ENCODE measurements at places on chromosomes 7 and 10. TPM values are rescaled to one million over a fixed set of nuclear protein-coding genes. Genes with fewer than 3 reads are reported as not detected.

DNA sequence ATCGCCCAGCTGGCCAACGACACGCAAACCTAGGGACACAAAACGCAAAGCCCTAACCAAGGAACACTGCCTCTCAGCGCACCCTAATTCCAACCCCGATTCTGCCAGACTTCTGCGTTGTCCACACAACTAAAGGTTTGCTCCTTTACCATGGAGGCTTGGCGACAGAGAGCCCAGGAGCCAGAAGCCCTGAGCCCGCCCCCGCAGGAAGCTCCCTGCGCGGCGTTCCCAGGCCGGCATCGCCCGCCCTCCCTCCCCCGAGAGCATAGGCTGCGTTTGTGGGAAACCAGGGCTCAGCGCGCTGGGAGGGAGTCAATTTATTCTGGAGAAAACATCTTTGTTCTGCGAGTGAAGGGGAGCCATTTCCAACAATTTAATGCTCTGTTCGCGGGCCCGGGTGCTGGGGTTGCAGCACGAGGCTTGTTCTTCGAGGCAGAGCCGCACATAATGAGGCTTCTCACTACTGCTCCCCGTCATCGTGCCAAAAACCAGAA is 103.9 kb downstream of the GRID1 start:
- no peak for DNase-seq

DNA sequence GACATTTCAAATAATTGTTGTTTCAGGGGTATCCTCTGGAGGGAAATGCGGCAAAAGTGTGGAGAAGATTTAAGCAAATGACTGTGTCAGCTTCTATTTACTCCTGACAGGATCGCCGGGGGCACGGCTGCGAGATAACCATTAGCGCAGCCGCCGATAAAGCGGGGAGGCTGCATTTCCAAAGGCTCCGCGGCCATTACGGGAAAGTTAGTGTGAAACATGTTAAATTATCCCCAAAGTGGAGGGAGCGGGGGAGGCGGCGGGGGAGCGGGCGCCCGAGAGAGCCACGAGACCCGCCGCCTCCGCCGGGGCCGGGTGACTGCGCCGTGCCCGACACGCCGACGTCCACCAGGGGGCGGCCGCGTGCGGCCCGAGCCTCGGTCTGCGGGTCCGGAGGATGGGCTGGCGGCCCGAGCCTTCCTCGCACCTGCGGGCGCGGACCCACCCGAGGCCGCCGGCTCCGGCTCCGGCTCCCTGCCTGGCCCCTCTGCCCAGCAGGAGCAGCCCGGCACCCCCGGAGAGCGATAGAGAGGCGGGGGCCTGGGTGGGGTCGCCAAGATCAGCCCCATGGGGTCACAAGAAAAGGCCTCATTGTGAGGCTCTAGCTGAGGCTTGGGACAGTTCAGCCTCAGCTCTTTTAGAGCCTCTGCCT is 74.4 kb upstream of the PAX2 start:
- DNase-seq: no peak

GRCh38 chr7:20796500-20796899 is 9.8 kb upstream of the SP8 start:
- no peak for DNase-seq

GRCh38 chr7:100000239-100000638 is 15.2 kb upstream of the ZKSCAN1 start:
- no peak for DNase-seq

- DNase-seq: no peak
These were observed 1.2 kb upstream of the LRMDA start for GRCh38 chr10:75430000-75430763.

DNA sequence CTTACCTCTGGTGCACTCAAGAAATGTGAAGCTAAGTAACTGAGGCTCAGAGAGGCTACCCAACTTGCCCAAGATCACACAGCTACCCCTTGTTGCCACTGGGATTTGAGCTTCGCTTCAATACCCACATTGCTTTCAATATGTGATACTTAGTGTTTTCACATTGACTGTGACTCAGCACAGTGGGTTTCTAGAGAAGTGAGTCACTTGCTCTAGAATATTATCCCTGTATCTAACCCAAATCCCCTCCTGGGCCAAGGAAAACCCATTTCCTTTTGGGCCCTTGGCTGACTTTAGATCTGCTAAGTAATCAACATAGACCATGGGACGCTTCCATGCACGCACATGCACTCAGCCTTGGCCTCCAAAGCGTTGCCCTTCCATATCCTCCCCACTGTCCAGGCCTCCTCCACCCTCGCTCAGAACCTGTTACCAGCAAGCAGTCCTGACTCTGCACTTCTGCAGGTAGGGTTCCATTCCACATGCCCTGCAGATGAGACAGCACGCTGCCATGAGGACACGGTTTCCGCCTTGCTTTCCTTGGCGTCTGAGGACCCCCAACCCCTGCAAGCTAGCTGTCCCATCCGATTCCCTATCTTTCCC is 87.7 kb upstream of the CHST15 start:
- DNase-seq: no peak

DNA sequence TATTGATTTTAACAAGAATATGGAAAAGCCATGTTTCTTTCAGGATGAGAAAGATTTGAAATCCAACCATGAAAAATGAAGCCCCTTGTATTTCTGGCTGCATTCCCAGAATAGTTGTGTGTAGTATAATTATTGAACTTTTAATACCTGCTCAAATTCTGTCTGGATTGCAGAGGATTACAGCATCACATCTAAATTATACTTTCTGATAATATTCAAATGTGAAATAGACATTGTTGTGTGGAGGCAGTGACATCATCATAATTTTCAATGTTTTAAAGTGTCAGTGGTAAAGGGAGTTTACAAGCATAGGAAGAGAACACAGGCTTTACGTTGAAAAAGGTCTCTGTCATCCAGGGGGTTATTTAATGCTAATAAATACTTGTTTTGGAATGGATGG is 93.4 kb downstream of the POLL start:
- no peak for DNase-seq

DNA sequence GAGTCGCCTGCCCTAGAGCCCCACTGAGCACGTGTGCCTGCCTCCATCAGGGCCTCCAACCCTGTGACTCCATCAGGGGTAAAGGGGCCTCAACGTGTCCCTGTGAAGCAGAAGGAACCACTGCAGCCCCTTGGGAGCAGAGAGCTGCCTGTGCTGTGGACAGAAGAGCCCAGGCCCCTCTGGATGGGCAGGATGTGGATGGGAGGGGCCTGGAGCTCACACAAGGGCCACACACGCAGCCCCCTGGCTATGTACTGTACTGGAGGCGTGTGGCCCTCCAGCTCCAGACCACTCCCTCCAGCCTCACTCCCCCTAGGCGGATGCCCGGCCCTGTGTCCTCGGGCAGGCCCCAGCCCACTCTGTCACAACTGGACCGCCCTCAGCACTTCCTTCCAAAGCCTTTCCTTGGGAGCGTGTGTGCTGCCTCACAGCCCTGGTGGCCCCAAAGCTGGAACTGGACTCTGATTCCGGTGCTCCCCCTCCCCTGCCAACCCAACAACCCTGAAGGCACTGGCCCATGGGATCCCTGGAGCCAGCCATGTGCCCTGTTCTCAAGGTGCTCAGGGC is 238.0 kb downstream of the TCERG1L start:
- no peak for DNase-seq

GRCh38 chr7:32357535-32358277 is 132.5 kb downstream of the LSM5 start:
- no peak for DNase-seq

DNA sequence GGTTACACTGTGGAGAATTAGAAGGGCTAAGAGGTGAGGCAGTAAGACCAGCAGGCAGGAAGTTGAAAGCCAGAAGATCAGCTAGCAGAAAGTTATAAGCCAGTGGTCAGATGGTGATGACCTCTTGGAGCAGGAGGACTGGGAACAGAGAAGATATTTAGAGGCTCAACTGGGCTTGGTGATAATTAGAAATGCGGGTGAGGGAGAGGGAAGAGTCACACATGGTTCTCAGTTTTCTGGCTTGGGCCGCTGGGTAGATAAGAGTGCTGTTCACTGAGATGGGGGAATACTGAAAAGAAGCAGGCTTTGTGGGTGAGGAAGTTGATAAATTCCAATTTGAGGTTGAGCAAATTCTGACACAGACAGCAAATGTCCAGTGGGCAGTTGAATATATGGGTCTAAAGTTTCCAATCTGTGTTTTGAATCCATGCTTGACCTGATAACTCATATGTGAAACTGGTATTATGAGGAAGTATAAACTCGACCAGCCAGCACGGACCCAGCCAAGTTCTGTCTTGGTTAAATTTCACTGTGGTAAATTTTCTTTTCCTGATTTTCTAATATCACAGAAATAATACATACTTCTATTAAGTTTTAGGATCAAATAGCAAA is 22.7 kb downstream of the LSMEM1 start:
- no peak for DNase-seq

DNA sequence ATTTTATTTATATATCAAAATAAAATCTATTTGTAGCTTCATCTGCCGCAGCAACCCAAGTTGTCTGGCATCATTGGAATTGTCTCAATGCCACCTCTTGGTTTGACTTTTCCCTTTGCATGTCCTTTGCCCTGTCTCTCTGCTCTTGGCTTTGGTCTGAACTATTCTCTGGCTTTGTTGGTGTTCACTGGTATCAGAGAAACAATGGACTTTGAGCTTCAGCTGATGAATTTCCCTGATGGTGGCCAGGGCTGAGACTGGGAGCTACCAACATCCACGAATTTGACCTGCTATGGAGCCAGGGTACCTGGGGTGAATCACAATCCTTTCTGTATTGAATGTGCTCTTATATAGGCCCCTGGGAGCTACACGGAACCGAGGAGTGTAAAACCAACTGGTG is 311.7 kb upstream of the KIAA1217 start:
- DNase-seq: no peak

- no peak for DNase-seq
These were observed 540.7 kb downstream of the CALN1 start for GRCh38 chr7:71871446-71871845.

GRCh38 chr10:11469575-11470391 is 141.7 kb downstream of the USP6NL start:
- no peak for DNase-seq

DNA sequence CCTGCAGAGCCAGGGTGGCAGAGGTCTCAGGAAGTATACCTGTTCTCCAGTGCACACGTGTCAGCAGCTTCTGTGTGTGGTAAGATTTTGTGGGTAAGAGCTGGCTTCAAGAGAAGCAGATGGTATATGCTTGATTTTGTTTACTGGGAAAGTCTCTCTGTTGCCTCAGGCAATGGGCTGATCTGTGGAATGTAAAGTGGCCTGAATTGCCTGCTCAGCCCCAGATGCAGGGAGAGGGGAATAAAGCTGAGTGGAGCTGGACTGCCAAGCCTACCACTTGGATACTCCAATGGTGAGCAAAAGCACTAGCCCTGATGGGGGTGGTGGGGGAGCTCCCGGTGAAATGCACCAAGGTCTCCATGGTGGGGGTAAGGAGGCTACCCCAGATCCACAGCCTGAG is 156.1 kb downstream of the WDR11 start:
- no peak for DNase-seq

DNA sequence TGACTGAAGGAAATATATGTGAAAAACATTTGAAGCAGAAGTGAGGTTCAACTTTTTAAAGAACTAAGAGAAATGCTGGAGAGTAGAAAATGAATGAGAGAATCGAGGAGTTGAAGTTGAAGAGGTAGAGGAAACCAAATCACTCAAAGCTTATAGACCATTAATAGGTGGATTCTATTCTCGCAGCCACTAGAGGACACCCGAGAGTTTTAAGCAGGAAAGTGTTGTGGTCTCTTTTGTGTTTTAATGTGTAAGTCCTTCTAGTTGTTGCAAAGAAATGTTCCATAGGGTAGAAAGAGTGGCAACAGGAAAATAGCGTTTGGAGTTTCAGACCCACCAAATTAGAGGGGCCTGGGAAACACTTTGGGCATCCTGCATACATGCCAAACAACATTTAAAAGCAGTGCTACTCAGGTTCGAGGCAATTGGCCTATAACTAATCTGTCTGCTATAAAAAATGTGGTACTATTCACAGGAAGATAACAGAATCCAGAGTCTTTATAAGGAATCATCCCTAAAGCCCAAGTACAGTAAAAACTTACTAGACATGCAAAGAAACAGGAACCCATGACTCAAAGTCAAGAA is 75.3 kb upstream of the TAS2R16 start:
- no peak for DNase-seq

GRCh38 chr7:115113776-115114175 is 191.9 kb downstream of the MDFIC start:
- DNase-seq: no peak

DNA sequence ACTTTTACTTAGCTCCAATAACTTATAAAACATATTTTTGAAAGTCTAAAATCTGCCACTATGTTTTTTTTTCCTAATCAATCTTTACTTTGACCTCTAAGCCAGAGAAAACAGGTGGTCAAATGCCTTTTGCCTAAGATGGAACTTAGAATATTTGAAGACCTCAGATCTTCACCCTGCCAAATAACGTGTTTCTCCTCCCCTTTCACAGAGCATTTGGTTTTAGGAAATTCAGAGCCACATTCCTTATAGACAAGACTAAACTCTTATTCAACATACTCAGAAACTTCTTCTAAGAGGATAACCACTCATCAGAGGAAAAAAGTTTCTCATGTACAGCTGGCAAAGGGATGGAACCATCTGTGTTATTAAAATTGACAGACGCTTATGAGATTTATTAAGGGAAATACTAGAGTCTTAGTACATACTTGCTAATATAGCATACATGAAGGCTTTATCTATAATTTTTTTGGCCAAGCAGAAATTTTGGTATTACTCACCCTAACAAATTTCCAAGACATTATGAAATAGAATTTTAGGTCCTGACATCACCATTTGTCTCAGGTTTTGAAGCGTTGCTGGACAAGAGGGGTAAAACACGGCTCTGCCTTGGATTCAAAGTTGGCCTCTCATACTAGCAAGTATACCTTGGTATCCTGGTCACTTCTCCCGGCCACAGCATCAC is 2.6 kb upstream of the EGFR start:
- no peak for DNase-seq

DNA sequence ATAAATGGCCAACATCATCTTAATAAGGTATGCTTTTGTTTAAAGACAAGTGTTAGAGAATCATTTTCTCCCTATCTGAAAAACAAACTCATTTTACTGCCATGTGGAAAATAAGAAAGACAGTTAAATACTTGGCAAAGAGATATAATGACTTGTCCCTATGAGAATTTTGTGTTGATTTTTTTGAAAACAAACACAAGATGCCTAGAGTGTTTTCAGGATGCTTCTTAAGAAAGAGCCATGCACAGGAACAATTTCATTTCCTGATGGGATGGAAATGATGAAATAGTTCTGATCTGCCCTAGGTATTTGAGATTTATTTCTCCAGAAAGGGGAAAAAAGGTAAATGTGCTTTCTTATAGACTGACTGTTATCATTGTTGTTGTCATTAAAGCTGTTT is 237.5 kb upstream of the GNAI1 start:
- no peak for DNase-seq

GRCh38 chr10:71630168-71630567 is 89.4 kb downstream of the C10orf105 start:
- no peak for DNase-seq

- peak; percentile 87 for DNase-seq
These were observed 15.3 kb upstream of the TRA2A start for GRCh38 chr7:23546897-23547572.

GRCh38 chr7:78601728-78602127 is 803.2 kb downstream of the PHTF2 start:
- no peak for DNase-seq

TMEM178B gene
- 0.56 TPM for polyA plus RNA-seq

MAT1A gene
- 1.3 TPM for polyA plus RNA-seq

PNLIPRP3 gene
- not detected for polyA plus RNA-seq

TMEM60 gene
- 31.0 TPM for polyA plus RNA-seq

BCCIP gene
- 89.2 TPM for polyA plus RNA-seq

HYAL4 gene
- 0.05 TPM for polyA plus RNA-seq

STAM gene
- 34.0 TPM for polyA plus RNA-seq
